ENCODE measurements at places on chromosomes 1 and 21.
A peak's percentile ranks its signal among the peaks of the same experiment; 100 is the strongest.

- DNase-seq: no peak
Observed at GRCh38 chr1:16116002-16116401, 39.9 kb downstream of the EPHA2 start.

GRCh38 chr21:46424039-46424591 lies 34.6 kb upstream of the DIP2A start:
- DNase-seq: no peak

GRCh38 chr1:204260601-204261197 lies 46.9 kb upstream of the GOLT1A start:
- DNase-seq: no peak

GRCh38 chr1:231883382-231883781 lies 256.8 kb downstream of the DISC1 start:
- no peak for DNase-seq

GRCh38 chr1:31706384-31707058 lies 2.7 kb upstream of the COL16A1 start:
- DNase-seq: no peak

GRCh38 chr1:43235451-43236121 lies 34.2 kb upstream of the TMEM125 start:
- DNase-seq: no peak

DNA sequence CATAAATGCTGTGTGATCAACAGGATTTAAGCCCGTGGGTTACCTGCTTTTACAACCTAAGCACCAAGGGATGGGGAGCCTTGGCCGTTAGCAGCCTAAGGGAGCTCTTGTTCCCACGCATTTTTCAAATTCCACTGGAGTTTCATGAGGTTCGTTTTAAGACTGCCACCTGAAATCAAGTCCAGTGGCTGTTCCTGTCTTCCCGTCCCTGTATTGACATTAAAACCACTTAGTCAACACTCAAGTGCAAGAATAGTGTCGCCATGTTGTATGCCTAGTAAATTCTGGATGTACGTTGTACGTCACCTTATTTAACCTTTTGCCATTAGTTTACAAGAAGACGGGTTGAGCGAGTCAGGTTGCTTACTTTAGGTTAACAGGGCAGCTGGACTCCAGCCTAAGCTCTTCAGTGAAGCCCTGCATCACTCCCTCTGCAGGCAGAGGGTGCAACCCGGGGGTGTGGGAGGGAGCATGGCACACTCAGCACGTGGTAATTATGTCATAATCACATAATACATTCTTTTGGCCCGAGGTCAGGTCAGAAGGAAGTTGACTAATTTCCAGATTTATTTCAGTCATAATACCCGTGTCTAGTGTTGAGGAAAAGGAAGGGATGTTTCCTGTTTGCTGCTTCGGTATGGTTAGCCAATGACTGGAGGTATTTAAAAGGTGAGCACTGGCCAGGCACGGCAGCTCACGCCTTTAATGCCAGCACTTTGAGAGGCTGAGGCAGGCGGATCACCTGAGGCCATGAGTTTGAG lies 42.5 kb downstream of the CNST start:
- no peak for DNase-seq

DNA sequence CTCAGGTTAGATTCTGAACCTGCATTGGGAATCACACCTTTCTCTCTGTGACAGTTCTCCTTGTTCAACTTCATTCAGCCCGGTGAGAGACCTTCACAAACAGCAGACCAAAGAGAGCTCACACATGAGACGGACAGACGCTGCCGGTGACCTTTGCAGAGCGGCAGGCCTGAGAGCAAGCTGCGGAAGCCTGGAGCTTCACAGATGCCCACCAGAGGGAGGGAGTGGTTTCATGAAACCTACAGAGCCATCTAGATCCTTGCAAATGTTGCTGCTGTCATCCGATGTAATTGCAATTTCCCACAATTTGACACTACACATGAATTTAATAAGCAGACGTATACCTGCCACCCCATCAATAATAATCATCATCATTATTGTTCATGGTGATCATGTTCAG lies 39.4 kb downstream of the GRIK3 start:
- DNase-seq: no peak

- no peak for DNase-seq
Observed at GRCh38 chr1:205066141-205066818, 18.0 kb downstream of the TMEM81 start.

DNA sequence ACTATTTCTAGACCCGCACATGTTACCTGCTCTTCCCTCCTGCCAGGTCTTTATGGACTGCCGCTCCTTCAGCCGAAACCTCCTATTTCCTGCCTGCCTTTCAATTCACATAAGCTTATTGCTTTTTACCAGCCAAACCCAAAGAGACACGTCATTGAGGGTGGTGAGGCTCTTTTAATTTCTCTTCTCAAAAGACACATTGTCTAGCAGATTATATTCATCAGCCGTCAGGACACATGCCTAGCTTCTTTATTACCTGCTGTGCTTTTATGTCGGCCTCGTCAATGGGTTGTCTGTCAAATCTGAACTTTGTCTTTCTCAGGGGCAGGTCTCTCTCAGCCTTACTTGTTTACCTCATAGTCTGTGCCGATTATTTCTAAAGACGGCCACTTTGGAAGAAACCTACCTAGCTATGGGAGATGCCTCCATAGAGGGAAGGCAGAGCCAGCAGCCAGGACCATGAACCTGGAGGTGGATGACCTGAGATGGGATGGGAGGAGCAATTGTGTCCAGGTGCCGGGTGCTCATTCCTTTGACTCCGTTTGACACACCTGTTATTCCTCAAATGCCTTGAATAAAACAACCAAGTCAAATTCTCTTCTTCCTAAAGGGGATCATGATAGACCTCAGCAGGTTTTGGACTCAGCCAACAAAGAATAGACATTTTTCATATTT lies 42.0 kb downstream of the ZBTB18 start:
- no peak for DNase-seq

DNA sequence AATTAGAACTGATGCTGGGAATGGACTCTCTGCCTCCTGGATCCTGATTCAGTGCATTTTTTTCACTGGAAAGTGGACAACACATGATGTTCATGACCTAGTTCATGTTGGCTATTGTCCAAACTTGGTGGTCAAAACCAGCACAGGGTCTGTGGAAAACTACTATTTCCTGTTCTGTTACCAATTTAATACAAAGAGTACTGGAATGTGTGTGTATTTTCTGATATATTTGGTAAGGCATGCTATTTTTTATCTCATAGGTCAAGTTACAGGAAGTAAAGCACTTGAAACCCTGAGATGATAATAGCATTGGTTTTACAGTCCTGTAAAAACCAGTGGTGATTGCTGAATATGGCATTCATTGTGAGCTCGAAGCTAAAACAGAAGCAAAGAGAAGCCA lies 89.9 kb downstream of the SGIP1 start:
- DNase-seq: no peak

GRCh38 chr1:70947835-70948234 lies 99.8 kb downstream of the PTGER3 start:
- no peak for DNase-seq

DNA sequence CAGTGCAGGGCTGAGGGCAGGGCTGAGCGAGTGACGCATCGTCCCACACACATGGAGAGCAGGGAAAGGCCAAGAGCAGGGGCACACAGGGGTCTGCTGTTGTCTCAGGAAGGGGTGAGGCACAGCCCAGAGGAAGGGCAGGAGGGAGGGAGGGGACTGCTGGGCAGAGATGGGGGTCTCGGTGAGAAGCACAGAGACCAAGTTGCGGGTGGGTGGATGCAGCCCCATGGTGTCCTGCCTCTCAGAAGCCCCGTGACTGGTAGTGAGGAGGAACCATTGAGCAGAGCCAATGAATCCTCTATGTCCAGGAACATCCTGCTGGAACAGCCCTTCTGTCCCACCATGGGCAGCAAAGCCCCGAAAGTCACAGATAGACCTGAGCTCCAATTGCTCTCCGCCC lies 17.8 kb downstream of the C1orf198 start:
- no peak for DNase-seq

DNA sequence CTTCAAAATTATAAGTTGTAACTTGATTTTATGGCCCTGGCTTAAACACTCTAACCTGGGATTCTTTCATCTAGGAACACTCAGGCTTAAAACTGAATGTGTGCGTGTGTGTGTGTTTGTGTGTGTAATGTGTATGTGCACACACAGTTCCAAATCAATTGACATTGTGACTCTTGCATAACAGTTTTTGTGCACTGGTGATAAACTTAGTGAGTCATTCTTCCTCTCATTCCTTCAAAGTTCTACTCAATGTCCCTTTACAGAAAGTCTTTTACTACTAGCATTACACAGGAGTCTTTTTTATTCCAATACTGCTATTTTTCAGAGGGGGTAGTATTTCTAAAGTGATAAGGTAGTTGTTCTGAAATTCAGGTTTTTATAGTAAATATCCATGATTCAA lies 943.6 kb downstream of the KCNT2 start:
- no peak for DNase-seq

GRCh38 chr1:145961425-145962156 lies 2.8 kb downstream of the ANKRD34A start:
- DNase-seq: peak; percentile 43

DNA sequence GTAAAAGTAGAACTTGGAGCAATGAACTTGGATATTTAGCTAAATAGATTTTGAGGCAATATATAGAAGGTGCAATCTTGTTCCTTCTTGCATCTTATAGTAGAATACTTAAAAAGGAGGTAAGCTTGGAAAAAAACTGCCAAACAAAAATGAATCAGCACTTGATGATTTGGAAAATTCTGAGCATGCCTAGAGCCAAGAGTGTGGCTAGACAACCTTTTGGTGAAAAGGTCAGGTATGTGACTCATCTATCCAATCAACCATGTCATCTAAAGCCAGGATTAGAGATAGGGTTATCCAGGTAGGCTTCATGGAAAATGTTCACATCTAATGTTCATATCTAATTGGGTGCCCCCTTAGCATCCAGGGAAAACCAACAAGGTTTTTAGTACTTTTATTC lies 515.0 kb downstream of the COL11A1 start:
- no peak for DNase-seq

DNA sequence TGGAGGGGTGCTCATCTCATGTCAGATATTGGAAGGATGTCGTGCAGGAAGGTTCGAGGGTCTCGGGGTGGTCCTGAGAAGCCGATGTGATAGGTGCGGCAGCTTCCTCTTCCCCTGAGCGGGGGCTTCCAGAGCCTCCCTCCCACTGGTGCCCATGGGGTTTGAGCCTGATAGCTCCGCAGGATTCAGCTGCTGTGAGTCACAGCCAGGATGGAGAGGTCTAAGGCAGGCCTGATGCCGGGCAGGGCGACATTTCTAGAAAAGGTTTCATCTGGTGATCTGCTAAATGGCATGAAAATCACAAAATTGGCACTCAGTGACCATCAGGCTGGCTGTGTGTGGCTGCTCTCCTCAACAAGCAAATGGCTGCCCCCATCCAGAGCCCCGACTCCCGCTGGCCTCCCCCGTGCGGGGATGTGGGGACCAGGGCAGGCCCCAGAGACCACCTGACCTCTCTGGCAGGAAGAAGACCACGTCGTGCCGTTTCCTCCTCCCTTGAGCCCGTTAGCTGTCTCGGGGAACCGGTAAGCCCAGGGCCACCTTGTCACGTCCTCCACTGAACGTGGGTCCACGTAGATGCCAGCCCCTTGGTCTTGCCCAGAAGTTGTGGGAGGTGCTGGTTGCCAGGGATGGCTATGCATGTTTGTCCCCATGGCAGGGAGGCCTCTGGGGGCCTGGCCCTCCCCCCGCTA lies 66.1 kb downstream of the SKI start:
- no peak for DNase-seq

DNA sequence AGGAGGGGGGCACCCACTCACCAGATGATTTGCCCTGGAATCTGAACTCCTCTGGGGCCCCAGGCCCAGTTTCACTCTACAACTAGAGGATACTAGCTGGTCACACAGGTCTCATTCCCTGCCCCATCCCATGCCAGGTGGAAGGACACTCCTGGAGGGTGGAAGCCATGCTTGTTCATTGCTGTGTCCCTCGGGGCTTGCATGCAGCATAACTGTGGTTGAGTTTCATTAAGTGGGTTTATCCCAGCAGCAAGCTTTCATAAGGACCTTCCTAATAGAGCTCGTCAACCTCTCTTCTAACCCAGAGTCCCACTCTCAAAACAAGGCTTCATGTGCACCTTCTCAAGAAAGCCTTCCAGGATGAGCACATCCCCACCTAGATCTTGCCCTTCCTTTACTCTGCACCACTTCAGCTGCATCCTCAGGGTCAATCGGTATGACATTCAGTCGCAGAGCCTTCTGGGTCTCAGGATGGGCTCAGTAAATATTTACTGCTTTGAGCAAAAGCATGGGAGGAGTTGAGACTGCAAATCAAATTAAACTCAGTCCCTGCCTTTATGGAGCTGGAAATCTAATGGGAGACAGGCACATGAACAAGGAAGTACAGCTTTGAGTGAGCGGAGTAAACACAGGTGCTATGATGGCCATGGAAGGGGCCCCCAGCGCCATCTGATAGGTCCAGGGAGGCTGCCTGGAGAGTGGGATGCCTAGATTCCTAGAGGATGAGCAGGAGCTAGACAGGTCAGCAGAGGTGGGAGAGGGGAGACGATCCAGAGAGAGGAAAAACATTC lies 32.3 kb downstream of the LAMB3 start:
- DNase-seq: no peak

GRCh38 chr1:51829058-51829457 lies 49.5 kb downstream of the NRDC start:
- DNase-seq: no peak

GRCh38 chr1:6385488-6386191 lies 7.9 kb downstream of the ACOT7 start:
- no peak for DNase-seq

DNA sequence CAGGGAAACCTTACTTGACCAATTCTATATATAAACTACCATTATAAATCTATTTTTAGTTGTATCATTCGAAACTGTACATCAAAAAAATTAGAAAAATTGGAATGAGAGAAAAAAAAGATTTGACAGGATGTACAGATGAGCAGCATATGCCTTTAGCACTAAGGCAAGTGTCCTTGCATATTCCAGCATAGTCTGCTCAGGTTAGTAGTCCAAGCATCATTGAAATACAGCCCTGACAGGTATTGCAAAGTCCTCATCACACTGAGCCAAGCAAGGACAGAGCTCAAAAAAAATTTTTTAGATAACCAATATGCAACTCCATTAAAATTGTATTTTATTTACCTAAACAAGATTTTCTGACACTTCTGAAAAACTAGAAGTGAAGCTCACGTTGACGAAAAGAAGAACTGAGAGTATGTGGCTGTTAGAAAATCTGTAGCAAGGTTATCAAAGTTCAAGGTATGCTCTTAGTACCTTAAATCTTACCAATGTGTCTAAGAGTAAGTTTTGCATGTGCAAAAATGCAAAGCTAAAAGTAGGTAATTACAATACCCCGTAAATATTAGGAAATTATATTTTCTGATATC lies 465.6 kb upstream of the ADGRL4 start:
- no peak for DNase-seq

DNA sequence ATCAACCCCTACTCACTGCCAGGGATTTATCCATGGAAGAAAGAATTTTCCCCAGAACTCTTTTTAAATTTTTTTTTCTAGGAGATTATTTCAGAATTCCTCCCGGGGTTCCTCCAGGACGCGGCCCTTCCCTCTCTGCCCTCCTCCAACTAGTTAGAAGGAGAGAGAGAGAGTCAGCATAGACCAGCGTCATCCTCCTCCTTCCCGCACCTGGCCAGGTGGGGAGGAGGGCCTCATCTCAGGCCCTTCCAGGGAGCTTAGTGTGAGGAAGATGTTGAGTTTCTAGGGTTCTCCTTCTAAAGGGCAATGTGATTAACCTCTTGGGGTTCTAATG lies 63.6 kb downstream of the CDK18 start:
- DNase-seq: no peak
